NCI-H1105 (cell line): ENCODE measurements at places on chromosomes 12 and 14.

DNA sequence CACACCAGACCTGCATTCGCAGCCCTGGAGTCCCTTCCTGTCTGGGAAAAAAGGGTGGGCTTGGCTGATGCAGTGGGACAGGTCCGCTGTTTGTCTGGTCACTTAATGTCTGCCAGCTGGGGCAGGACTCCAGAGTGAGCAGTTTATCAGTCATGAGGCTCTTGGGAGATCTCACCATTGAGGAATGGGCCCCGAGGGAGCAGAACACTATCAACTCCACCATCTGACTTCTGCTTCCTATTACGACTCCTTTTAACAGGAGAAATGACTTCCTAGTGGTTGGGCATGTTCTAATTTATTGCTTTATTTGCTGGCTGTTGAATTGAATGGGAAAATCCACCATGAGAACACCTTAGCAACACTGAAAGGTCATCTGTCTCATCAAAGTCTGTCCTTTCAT, 182.5 kb upstream of the RASSF8 start:
- no peak for DNase-seq

GRCh38 chr14:89265234-89265633, 151.8 kb downstream of the FOXN3 start:
- DNase-seq = no peak

- no peak for DNase-seq
Observed at GRCh38 chr14:35594616-35595015, 60.7 kb downstream of the INSM2 start.

DNA sequence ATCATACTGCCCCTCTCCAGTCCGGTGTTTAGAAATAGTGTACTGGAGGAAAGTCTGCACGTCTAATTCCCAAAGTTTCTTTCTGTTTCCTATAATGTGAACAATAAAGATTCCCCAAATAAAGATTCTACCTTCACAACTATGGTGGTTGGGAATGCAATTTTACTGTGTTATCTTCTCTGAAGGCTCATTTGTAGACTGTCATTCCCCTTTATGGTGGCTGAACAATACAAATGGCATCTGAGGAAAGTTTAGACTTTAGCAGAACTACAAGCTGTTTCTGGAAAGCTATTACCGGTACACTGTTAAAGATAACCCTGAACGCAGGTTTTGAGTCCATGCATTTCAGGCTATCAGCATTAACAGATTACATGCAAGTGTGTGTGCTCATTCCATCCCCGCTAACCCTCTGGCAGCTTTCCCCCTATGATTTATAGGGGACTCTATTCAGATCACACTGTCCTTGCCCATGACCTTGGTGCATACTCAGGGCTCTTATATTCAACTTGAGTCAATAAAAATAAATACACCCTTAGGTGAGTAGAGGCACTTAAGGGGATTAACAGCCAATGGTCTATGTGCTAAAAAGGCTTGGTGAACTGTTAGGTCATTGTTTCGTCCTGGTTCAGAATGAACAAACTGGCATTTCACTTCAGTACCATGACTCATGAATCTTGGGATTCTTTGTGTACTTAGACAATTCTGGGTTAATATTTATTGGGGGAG, 60.7 kb upstream of the PYGL start:
- no peak for DNase-seq

DNA sequence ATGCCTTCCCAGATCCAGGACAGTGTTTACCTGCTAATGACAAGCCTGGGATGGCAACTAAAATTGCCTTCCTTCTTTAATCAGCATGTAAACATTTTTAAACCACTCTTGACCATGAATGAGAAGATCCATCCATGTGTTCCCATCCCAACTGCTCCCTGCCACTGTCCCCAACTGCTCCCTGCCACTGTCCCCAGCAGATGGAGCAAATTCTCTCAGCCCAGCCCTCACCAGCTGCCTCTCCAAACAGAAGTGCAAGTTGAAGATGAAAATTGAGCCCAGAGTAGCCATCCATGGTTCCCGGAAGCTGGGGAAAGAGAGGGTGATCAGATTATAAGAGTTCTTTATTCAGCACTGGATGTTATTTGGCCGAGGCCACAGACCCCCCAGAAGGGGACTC, 133.1 kb downstream of the SLC15A4 start:
- peak; percentile 2 for DNase-seq

DNA sequence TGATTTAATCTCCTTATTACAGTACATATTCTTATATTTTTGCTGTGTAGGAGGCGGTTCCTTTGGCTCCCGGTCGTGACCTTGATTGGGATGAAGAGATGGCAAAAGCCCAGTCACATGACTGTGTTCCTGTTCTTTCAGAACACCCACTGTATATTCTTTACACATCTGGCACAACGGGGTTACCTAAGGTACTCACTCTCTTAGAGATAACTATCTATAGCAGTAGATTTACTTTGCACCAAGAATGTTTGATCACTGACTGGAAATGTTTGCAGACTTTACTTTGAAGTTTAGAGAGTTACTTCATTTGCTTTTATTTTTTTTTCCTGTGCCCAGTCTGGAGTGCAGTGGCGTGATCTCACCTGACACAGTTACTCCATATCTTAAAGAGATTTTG, 65.2 kb downstream of the ACSS3 start:
- DNase-seq = no peak

- no peak for DNase-seq
Observed at GRCh38 chr14:34003691-34004090, 52.8 kb upstream of the EGLN3 start.

DNA sequence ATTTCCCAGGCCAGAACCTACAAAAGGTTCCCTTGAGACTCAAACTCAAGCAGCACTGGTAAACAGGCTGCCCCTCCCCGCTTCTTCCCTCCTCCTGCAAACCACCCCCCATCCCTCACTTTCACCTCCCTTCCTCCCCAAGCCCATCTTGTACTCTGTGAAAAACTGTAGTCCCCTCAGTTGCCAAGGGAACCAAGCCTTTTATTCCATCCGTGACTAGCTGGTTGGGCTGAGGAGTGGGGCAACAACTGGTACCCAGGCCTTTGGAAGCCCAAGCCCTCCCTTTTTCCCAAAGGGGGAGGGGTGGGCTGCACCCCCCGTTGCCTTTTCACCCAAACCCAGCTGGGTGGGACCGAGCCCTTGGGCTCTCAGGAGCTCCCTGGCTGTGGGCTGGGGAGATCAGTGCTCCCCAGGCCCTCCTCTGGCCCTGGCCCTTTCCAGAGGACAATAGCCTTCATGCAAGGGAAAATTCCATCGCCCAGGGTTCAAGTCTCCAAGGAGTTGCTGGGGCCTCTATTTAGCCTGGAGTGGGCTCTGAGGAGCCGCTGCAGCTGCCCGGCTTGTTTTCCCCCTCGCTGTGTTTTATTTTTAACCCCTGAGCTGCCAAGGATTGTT, 61.9 kb downstream of the ZFP36L1 start:
- no peak for DNase-seq

DNA sequence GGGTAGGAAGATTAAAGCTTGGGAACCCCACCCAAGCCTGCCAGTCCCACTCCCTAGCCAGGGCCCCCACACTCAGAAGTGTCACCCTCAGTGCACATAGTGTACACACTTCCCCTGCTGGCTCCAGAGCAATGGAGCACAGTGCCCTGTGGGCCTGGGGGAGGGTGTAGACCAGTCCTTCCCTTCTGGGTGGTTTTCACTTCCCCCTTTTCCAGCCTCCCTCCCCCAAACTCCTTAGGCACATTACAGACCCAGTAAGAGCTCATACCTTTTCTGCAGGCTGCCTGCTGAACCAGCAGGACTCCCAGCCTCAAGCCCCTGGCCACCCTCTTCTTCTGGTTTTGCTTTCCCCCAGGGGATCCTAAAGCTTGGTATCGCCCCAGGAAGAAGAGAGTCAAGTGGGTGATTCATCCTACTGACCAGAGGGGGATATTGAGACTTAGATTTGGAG, at the start of gene ZNF385A:
TSS of gene ZNF385A (minus strand) at position 143 of the 451 bp plus-strand sequence. CDS start 219 bp downstream, outside the sequence.
- DNase-seq = no peak
